ENCODE measurements at places on chromosomes 2 and 18.

- DNase-seq, result no peak
Observed at GRCh38 chr18:5853253-5853652, 42.1 kb downstream of the TMEM200C start.

DNA sequence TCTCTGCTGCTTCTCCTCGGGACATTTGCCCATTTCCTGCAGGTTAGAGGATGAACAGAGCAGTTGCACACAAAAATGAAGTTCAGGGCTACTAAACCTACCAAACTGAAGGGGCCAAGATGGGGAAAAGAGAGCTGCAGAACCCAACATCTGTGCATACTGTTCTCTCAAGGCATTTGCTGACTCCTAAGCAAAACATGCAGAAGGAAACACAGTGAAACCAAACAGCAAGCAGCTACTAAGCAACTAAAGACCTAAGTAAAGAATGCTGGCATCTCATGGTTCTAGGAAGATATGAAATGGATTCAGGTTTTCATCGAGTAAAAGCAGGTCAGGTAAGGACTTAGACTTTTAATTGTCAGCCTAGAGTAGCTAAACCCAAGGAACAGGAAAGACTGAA, 111.9 kb upstream of the SYT4 start:
- DNase-seq, result no peak

GRCh38 chr2:134512734-134513464, 205.9 kb downstream of the TMEM163 start:
- DNase-seq, result no peak

- DNase-seq, result no peak
Observed at GRCh38 chr2:153495725-153496124, 17.2 kb upstream of the RPRM start.

- DNase-seq, result no peak
Observed at GRCh38 chr2:207067473-207067872, 98.3 kb downstream of the KLF7 start.
